ENCODE measurements at places on chromosomes 6 and 20. TPM values are rescaled to one million over a fixed set of nuclear protein-coding genes. Genes with fewer than 3 reads are reported as not detected.

DNA sequence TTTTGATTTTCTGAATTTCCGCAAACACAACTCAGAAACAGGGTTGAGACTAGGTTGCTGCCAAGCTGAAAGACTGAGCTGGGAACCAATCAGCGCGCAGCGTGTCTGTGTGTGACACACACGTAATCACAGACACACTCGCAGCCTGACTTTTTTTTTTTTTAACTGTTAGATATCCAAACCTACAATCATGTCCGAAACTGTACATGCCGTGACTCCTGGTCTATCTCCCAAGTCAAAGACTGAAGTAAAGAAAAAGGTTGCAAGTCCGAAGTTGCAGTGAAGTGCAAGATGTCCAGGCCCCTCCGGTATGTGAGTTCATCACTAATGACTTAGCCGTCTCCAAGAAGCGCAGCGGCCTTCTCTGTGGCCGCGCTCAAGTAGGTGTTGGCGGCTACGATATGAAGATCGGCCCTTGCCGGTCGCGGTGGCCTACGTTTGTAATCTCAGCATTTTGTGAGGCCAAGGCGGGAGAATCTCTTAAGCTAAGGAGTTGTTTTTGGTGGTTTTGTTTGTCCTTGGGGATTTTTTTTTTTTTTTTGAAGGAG is 108.2 kb downstream of the HFE start:
- DNase-seq: peak; percentile 96

Gene SIRPA
- not detected for total RNA-seq

DNA sequence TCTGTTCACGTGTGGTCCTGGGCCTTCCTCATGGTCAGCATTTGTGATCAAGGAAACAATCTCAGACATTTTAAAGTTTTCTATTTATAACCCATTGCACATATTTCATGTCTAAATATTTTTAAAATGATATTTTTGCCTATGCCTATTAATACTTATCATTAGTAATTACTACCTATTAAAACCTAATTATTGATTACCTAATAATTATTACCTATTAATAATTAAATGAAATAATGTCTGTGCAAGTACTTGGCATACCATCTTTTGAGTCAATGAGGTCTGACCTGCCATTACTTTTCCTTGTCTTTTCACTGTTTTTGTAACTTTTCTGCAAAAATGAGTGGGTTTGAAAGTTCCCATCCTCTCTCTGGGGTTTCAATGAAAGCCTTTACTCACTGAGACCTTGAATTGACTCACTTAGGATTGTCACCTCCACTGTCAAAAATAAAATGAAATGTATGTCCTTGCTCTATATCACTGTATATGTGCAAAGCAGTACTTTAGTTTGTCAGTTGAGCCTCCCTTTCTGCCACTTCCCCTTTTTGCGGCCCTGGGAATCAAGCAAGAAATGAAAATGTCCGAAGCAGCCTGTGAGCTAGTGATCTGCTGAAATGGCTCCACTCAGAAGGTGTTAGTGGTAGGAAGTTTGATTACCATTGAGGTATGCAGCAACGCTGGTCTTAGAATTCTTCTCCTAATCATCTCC is 87.8 kb downstream of the L3MBTL3 start:
- no peak for DNase-seq

- no peak for DNase-seq
Observed at GRCh38 chr6:47718571-47718970, 20.2 kb downstream of the ADGRF4 start.

Gene BMP6
- 1.1 TPM for total RNA-seq
